ENCODE measurements at places on chromosomes 6 and 20.

GRCh38 chr6:84643778-84644177 is 120.6 kb downstream of the TBX18 start:
- DNase-seq, result no peak

DNA sequence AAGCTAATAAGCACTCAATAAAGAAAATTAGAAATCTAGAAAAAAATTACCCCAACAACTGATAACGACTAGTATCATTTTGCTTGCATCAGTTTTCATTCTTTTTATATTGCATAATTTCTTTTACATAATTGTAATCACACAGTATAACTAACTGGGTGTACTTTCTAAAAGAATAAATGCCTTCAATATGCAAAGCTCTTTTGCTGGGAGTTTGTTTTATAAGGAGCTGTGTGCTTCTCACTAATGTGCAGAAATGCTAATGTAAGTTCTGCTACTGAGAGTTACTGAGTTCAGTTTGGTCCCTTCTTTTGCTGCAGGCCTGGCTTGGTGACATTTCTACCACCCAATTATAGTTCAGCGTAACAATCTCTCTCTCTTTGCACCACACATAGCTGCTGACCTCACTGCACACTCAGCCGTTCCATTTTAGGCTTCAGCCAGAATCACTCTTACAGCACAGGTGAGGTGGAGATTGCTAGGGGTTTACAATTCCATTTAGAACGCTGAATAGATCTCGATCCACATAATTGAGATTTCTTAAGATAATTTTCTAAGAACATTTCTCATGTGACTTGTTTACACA is 20.9 kb upstream of the KLHL31 start:
- DNase-seq, result no peak

DNA sequence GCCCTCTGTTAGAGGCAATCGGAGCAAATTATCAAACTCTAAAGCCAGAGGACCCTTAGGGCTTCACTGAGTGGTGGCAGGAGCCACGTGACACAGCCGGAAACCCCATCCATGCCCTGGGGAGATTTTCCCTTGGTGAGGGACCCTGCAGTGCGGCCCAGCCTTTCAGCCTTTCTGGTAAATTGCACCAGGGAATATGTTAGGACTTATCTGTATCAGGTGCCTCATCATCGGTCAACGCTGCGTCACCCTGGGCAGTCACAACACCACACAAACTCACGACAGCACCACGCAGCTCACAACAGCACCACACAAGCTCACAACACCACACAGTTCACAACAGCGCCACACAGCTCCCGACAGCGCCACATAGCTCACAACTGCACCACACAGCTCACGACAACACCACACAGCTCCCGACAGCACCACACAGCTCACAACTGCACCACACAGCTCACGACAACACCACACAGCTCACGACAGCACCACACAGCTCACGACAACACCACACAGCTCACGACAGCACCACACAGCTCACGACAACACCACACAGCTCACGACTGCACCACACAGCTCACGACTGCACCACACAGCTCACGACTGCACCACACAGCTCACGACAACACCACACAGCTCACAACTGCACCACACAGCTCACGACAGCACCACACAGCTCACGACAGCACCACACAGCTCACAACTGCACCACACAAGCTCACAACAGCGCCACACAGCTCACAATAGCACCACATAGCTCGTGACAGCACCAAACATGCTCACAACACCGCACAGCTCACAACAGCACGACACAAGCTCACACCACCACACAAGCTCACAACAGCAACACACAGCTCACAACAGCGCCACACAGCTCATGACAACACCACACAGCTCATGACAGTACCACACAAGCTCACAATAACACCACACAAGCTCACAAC is 199.0 kb downstream of the DLL1 start:
- no peak for DNase-seq

DNA sequence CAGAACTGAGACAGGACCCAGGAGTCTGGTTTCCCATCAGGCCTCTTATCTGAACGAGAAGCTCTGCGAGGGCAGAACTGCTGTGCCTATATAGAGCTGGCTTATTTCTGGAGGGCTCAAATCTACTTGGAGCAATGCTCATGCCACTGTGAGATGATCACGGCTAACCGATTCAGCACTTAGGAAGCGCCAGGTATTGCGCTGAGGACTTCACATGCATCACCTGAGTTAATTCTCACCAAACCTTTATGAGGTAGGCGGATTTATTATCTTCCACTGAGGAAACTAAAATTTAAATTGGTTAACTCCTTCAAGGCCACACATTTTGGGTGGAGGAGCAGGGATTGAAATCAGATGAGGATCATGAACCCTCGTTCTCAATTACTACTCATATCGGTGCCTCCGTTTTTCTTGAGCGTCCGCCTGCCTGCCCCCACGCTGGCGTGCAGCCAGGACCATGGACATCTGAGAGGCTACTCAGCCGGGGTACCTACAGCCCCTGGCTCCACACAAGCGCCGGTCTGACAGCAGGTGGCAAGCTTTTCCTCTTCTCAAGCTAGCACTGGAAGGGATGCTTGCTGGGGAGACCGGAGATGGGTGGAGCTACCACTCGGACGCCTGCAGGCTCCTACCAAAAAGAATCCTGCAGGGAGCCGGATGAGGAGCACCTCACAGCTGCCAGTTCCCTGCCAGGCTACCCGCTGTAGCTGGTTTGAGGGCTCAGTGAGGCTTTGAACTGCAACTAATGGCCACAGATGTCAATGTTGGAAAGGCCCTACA is 1.0 kb upstream of the PCIF1 start:
- peak; percentile 29 for DNase-seq

DNA sequence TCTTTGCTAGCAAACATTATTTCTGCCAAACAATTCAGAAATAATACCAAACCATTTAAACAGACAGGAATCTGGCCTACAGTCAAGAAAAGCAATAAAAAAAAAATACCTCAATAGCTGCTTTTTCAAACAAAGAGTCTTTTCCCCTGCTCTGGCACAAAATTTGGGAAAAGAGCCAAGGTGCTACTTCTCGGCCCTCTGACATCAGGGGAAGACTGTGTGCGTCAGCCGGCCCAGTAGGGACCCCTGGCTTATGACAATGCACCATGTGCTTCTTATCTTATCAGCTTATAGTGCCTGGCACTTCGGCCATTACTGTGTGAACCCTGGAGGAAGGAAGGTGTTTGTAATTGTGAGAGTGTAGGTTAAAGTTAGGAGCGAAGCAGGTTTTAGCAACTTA is 89.4 kb downstream of the PDE10A start:
- DNase-seq, result no peak

DNA sequence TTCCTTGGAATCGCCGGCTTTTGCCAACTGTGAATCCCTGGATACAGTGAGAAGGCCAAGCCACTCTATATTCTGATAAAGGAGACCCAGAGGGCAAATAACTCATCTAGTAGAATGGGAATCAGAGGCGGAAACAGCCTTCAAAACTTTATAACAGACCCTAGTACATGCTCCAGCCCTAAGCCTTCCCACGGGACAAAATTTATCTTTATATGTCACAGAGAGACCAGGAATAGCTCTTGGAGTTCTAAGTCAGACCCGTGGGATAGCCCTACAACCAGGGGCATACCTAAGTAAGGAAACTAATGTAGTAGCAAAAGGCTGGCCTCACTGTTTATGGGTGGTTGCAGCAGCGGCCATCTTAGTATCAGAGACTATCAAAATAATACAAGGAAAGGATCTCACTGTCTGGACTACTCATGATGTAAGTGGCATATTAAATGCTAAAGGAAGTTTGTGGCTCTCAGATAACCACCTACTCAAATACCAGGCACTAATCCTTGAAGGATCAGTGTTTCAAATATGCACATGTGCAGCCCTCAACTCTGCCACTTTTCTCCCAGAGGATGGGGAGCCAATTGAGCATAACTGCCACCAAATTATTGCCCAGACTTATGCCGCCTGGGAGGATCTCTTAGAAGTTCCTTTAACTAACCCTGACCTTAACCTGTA is 29.5 kb downstream of the CEP85L start:
- DNase-seq, result no peak

DNA sequence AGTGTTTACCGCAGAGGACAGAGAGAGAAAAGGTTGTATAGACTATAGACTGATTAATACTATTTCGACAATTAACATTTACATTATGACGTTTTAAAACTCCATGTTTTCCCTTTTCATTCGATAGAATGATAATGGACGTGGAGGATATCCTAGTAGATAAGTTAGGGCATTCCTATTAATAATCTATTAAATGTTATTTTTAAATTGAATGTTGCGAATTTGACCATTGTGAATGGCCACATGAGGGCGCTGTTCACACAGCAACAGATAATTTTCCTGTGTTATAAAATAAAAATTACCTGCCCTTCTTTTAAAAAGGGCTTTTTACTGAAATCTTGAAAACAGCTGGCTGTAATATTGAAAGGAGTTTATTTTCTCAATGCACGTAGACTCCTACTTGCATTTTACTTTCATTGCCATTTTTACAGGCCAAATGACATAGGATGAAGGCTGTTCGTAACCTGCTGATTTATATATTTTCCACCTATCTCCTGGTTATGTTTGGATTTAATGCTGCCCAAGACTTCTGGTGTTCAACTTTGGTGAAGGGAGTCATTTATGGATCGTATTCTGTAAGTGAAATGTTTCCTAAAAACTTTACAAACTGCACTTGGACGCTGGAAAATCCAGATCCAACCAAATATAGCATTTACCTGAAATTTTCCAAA is 3.3 kb downstream of the ADGRB3 start:
- DNase-seq, result no peak

DNA sequence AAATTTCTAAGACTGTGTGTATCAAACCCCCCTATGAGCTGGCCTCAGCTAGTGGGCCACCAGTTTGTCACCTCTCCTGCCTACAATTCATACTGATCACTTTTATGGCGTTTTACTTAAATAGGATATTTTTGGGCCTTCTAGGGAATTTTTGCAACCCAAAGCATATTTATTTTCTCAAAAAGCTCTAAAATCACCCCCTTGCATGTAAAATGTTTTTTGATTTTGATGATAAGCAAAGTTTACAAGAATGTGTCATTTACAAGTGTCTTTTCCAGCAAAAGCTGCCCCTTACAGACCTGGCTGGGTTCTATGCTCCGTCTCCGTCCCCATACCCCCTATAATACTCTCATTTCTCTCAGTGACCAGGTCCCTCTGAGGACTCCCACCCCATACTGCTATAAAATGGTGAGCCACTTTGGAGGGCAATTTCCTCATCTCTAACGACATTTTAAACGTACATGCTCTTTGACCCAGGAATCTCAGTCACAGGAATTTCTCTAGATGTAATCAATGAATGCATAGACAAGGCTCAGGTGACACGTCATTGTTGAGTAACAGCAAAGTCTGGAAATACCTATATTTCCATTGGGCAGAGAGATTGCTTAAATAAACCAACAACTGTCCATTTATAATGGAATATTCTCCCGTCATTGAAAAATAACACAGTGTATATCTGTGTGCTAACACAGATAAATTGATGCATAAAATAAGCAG is 13.9 kb upstream of the OCSTAMP start:
- DNase-seq, result no peak

DNA sequence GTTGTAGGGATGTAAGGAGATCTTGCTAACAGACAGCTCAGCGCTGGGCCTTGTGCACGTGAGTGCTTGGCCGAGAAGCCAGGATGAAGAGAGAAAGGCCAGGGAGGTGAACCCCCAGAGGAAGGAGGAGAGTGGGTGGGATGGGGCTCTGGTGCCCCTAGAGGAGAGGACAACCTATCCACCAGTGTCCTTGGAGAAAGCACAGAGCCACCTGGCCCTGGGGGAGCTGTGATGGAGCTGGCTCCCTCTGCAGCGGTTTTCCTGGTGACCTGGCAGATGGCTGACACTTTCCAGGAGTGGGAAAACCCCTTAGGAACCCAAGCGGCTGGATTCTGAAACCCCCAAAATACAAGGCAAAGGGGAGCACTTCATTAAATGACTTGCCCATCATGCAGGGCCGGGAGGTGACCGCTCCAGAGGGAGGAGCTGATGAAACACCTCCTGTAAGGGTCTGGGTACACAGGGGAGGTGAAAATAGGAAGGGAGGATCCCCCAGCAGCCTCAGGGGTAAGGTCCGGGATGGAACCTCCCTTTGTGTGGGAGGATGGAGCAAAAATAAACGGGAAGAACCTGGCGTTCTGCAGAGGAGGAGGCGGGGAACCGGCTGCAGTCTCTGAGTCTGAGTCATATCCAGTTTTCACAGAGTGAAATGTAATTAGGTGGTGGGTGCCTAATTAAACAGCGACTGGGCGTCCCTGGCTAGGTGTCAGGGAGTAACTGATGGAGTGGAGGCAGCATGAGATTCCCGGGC is 80.4 kb downstream of the SULF2 start:
- no peak for DNase-seq

GRCh38 chr20:9082741-9083140 is 13.9 kb downstream of the PLCB4 start:
- no peak for DNase-seq

GRCh38 chr6:27163834-27164233 is 83.7 kb upstream of the PRSS16 start:
- no peak for DNase-seq

DNA sequence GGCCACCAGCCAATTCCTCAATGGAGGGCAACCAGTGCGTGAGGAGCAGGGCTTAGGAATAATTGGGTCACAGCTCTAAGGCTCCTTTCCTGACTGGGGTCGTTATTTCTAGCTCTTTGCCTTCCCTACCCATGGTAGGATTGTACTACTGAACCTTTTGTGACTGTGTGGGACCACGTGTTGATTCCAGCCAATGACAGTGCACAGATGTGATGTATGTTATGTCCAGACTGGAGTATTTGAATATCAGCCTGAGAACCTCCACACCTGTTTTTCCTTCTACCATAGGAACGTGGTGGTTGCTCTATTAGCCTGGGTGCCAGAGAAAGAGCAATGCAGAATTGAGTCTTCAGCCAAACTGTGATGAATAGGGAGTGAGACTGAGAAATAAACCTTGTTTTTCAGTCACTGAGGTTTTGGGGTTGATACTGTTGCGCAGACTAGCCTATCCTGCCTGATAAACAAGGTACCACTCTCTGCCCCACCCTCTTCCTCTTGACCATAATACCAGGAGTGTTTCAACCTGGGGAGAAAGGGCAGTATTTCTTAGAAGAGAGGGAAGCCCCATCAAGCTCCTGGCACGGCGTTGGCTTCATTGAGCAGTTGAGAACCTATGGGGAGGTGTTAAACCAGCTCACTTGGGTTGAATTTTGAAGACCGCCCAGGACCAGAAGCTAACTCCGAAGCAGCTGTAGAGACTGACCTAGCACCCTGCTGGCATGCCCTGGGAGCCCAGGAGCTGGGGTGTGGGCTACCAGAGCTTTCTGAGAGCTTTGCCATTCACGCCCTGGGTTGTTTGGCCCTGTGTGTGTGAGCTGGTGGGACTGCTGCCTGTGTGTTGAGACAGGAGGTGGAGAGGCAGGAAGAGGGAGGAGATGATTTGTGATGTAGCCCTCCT is 105.5 kb upstream of the BACH2 start:
- no peak for DNase-seq

All from activated naive CD4-positive, alpha-beta T cell (primary cell).